LHCN-M2 (cell line): ENCODE measurements at places on chromosomes 3 and 15. TPM values are rescaled to one million over a fixed set of nuclear protein-coding genes. Genes with fewer than 3 reads are reported as not detected.

- DNase-seq: no peak
These were observed 8.9 kb downstream of the MUC4 start for GRCh38 chr3:195802795-195803194.

NR1I2 gene
- not detected in 2 replicates for total RNA-seq

GRM7 gene
- not detected in 2 replicates for total RNA-seq

GRCh38 chr3:129553171-129553570 is 10.2 kb downstream of the H1-8 start:
- no peak for DNase-seq

LRRFIP2 gene
- 47.3 and 48.4 TPM in 2 replicates for total RNA-seq

DNA sequence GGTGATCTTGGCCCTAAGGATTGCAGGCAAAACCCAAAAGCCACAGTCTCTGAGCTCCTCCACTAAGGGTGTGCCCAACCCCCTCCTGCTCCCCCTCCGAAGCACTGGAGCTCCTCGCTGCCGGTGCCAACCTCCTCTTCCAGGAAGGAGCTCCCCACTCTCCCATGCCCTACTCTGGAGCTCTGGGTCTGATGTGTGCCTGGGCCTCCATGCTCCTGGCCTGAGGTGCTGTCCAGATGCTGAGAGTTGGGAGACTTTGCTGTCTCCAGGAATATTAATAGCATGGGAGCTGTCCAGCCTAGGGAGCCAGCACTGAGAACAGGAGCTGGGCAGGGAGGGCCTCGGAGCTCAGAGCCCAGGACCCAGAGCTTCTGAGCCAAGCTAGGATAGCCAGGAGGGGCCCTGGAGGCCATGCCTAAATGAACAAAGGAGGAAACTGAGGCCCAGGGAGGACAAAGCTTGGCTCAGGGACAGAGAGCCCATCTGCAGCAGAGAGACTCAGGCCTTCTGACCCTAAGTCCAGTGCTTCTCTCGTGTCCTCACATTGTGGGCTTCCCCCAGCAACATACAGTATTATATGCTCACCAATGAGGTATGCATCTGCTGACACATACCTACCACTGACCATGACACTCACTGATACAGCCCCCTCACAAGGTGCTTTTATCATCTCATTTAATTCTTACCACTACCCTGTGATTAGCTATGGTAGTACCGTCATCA is 36.9 kb upstream of the HERC1 start:
- peak; percentile 78 for DNase-seq

- DNase-seq: no peak
These were observed 320.6 kb downstream of the MECOM start for GRCh38 chr3:169342652-169343505.

GPR149 gene
- not detected in 2 replicates for total RNA-seq

DNA sequence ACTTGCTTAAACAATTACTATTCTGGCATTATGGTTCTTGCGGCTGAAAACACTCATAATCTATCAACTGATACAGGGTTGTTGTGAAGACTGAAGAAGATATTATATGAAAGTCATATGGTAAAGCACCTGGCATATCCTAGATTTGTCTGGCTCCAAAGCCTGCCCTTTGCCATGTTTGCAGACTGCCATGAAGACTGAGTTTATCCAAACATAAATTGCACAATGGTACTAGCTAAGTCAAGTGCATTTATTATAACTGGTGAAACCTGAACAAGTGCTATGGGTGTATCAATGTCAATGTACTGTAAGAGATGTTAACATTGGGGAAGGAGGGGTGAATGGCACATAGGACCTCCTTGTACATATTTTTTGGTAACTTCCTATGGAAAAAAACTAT is 87.4 kb upstream of the MEX3B start:
- DNase-seq: no peak

DNA sequence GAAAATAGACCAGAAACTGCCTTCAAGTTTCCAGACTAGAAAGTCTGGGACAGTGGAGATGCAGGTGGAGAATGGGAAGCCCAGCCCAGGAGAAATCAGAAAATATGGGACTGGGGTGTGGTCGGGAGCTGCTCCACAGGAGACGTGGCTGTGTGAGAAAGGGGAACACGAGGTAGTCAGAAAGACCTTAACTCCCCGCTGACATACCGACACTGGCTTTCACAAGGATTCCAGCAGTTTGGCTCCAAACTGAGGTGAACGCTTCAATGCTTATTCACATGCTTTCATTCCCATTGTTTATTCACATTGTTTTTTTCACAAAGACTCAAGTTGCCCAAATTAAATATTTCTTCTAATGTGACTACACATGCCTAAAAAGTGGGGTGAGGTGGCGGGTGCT is 111.5 kb upstream of the SLCO3A1 start:
- DNase-seq: no peak

GRCh38 chr15:68578980-68579935 is at the start of gene CORO2B:
Gene CORO2B (plus strand): TSS chr15:68578993. CDS start chr15:68579263, 270 bp downstream.
- DNase-seq: peak; percentile 41

DNA sequence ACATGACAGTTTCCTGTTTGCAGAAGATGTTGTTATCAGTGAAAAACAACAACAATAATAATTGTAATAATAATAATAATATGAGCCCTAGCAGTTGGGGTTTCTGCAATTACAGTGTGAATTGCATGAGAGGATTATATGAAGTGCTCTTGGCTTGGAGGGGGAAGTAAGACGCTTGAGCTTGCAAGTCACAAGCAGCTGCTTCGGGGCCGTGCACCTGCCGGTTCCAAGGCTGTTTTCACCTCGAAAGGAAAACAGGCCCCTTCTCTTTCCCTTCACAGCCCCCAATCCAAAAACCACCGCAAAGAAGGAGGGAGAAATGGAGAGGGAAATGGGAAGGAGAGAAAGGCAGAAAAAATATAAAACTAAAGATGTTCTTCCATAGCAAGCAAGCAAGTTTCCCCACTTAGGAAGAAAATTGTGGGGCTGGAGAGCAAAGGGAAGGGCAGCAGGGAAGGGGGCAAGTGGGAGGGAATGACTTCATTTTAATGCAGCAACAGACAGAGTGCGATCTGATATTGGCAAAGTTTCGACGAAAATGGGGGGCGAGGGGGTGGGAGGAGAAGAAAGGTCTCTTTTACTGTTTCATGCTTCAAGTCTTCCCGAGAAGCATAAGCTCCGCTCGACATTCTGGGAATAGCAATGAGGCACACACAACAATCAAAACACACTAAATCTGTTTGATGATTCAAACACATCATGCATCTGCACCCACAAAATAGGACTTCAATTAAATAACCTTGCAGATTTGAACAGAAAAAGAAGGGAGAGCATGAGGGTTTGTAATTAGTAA is 284.2 kb upstream of the ATP11B start:
- no peak for DNase-seq

GRCh38 chr3:76456322-76456721 is 583.6 kb upstream of the ROBO2 start:
- DNase-seq: no peak

DNA sequence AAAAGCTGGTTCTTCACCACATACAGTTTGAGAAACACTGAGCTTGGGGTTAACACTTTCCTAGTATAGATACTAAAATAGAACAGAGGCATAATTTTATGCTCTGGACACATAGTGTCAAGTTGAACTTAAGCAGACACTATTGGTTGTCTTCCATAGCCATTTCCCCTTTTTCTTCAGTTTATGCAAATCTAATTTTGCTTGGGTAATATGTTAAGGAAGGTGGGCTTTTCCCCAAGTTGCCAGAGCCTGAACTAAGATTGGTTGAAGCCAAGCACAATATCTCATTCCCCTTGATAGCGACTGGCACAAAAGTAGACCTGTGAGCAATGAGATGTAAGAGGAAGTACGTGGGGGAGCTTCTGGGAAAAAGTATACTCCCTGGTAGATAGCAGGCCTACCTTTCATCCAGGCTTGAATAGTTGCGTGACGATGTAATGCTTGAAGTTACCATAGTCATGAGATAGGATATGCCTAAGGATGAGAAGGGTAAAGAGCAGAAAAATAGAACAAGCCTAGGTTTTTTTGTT is 4.5 kb upstream of the POPDC2 start:
- DNase-seq: no peak

DNA sequence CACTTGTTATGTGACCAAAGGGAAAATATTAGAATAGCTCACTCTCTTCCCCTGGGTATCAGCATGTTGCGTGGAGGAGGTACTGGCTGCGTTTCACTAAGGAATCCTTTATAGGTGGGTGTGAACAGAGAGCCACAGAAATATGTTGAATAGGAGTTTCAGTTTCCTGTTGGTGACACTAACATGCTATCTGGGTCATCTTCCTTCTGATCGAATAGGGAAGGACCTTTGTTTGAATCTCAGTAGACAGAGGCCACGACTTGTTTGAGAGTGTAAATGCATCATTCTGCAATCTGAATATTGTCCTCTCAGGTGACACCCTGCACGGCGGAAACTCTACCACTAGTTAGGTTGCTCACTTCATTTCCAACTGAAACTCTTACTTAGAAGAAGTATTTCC is 157.9 kb upstream of the SLC2A2 start:
- DNase-seq: no peak

SCAANT1 gene
- not detected in 2 replicates for total RNA-seq

FAM43A gene
- total RNA-seq: 1.3 and 1.8 TPM in 2 replicates

GRCh38 chr15:35281515-35281914 is 196.4 kb upstream of the NANOGP8 start:
- DNase-seq: peak; percentile 45

PLCH1 gene
- not detected in 2 replicates for total RNA-seq

CLDN16 gene
- total RNA-seq: 0.13 TPM in 1 of 2 replicates, not detected in the other

HESX1 gene
- 0.17 TPM in 1 of 2 replicates, not detected in the other for total RNA-seq

GRCh38 chr15:95687686-95688085 is 642.8 kb upstream of the NR2F2 start:
- DNase-seq: peak; percentile 19

GPR62 gene
- total RNA-seq: not detected in 2 replicates

- no peak for DNase-seq
These were observed 15.6 kb downstream of the LRRK1 start for GRCh38 chr15:100934726-100935125.
